ENCODE measurements at places on chromosomes 3 and 15.

- peak; percentile 63 for DNase-seq
Measured at GRCh38 chr3:187567021-187567420, 103.2 kb downstream of the SST start.

GRCh38 chr3:111070772-111071256 lies 802 bp upstream of the NECTIN3 start:
- peak; percentile 70 for DNase-seq

GRCh38 chr15:53569751-53570480 lies 189.5 kb downstream of the WDR72 start:
- no peak for DNase-seq

DNA sequence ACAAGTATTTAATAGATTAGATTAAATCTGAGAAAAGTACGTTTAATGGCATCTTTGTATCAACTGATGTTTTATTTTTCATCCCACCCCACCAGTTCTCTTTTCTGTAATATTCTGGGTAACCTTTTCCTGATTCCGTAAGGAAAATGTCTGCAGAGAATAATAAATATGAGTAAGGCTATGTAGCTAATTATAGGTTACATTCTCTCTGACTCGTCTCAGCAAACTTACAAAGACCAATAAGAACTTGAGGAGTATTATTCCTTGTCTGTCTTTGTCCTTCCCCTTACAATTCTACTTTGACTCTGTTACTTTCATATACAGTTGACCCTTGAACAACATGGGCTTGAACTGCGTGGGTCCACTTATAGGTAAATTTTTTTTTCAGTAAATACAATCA lies 12.1 kb downstream of the SNAP23 start:
- no peak for DNase-seq

DNA sequence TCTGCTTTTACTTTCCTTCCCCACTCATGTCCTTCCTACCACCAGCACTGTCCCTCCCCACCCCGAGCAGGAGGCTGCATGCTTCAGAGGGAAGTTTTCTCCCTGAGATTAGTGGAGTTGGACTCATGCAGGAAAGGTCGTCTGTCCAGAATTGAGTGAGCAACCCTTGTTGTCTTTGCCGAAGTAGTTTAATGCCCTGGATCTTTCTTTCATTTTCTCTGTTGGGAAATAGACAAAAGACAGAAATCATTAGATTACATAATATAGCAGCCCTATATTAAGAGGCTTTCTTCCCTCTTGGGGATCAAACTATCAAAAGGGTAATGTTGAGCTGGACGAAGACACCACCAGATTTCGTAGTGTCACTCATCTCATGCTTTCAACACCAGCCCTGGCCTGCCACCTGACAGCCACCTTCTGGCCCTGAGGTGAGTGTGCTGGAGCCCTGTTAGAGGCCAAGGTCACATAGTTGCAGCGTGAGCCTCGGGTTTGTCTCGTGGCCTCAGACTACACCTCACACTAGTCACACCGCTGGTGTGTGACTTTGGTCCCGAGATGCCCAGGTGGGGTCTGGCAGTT lies 231.0 kb downstream of the ITPR1 start:
- DNase-seq: no peak

GRCh38 chr15:64749999-64750657 lies 25.3 kb downstream of the RBPMS2 start:
- peak; percentile 7 for DNase-seq

DNA sequence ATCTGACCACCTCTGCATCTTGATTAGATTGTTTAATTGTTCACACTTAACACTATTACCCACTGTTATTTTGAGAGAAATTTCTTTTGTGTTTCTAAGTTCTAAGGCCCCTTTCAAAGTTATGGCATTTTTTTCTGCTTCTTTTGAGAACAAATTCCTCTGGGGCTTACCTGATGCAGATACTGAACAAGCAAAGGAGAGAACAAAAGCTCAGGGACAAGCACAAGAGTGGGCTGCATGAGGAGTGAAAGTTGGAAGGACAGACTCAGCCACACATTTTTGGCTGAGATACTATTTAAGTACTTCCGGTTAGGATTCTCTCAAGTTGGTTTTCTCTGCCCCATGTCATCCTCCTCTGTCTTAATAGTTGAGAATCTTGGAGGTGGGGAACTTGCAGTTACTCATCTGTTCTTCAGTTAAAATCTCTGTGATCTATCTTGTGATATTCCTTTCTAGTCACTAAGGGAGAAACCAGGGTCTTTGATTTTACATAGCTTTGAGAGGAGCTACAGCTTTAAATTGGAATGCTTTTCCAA lies 54.7 kb downstream of the CMTM6 start:
- DNase-seq: no peak

- peak; percentile 7 for DNase-seq
Measured at GRCh38 chr3:134796281-134797056, 1.4 kb downstream of the EPHB1 start.

GRCh38 chr15:57698243-57698642 lies 8.3 kb upstream of the POLR2M start:
- DNase-seq: no peak

GRCh38 chr3:109994853-109995252 lies 657.5 kb upstream of the DPPA4 start:
- DNase-seq: no peak

- DNase-seq: no peak
Measured at GRCh38 chr3:58323529-58324390, 8.9 kb upstream of the PXK start.

DNA sequence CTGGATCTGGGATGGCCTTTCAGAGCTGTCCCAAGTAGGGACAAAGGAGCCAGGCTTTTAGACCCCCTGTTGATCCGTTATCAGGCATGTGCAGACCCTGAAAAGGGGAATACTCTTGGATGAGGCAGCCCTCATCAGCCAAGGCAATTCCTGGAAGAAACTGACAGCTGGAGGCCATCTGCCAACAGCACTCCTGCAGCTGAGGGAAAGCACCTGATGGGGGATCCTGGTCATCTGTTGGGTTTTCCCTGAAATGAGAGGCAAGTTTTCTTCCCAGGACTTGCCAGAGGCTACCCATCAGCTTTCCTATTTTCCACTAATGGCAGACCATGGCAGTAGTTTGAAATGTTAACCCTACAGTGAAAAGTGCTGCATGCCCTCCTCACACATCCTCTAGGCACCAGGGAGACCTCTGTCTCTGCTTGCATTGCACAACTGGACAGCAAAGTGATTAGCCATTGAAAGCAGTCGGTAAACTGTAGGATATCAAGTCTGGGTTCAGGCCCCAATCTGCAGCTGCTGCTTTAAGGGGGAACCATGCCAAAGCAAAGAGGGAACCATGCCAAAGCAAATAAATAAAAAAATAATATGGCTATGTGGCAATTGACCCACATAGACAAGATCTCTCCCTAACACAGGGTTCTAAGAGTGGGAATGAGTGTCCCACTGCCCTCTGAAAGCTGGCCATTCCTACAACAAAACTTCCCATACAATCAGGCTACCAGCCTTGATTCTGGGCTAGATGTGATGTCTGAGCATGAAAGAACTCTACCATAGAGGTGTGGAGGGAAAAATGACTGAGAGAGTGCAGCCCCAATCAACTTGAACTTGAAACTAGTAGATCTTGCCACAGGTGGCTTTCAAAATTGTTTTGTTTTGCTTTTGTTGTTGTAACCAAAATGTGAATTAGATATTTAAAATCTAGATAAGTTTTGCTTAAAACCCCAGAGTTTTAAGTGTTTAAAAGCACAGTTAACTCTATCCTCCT lies 232.0 kb upstream of the STT3B start:
- no peak for DNase-seq

GRCh38 chr3:119294696-119295671 lies 801 bp downstream of the ARHGAP31 start:
- DNase-seq: peak; percentile 54

DNA sequence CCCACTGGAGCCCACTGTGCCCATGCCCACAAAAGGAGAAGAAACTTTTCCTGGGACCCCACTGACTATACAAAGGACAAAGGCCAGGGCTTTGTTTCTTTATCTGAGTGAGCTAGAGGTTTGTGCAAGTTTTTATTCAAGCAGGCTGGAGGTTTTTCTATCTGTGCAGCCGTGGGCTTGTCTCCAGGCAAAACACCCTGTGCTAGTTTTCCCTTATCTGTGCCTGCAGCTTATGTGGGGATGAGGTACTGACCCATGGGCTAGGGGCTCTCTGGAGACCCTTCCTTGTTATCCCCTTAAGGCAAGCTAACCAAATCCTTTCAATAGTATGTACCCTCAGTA lies 545.5 kb downstream of the ZPLD1 start:
- no peak for DNase-seq

- DNase-seq: no peak
Measured at GRCh38 chr3:155327430-155327829, 33.9 kb upstream of the STRIT1 start.

GRCh38 chr15:78930577-78931388 lies 14.1 kb downstream of the CTSH start:
- DNase-seq: peak; percentile 95

GRCh38 chr3:51869304-51869703 lies 6.1 kb downstream of the IQCF5 start:
- DNase-seq: no peak

DNA sequence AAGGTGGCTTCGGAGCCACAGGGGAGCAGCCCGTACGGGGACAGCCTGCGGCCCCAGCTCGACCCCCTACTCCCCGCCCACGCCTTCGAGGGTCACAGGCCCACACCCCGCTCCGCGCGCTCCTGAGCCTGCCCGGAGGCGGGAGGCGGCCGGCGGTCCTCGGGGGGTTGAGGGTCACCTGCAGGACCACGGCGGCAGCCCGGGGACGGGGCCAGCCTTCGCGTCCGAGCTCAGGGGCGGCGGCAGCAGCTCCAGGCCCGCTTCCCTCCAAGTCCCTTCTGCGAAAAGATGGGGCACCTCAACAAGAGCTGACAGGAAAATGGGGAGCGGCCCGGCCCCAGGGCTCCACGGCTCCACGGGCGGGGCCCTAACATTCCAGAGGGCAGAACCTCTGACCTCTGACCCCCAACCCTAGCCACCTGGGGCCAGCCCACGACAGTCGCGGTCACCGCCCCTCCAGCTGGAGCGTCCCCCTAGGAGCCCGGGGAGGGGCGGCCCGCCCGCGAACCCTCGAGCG lies 428 bp downstream of the LYSMD4 start:
- no peak for DNase-seq

- no peak for DNase-seq
Measured at GRCh38 chr3:24476871-24477656, 17.6 kb downstream of the THRB start.

DNA sequence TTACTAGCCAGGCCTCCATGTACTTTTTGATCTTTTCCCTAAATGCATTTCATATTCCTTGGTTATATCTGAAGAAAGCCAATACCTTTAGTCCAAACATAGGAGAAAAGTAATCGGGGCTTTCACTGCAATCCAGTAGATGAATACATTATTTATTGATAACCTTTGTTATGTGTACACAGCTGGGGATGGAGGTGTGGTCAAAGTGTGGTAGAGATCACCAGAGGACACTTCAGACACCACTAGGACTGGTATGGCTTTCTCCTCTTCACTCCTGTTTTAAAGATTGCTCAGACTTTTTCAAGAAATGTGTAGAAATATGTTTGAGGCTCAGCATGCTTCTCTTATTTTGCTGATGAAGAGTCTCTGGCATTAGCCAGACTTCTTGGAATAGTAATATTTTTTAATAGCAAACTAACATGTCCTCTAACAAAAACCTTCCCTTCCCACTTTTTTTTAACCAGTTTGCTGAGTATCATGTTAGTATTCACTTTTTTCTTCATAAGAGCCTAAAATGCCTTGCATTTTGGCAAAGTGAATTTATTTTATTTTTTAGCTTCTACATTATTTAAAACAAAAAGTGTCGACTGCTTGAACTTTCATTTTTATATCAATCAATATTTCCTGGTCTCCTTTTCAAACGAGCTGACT lies 65.6 kb upstream of the MBNL1 start:
- no peak for DNase-seq

DNA sequence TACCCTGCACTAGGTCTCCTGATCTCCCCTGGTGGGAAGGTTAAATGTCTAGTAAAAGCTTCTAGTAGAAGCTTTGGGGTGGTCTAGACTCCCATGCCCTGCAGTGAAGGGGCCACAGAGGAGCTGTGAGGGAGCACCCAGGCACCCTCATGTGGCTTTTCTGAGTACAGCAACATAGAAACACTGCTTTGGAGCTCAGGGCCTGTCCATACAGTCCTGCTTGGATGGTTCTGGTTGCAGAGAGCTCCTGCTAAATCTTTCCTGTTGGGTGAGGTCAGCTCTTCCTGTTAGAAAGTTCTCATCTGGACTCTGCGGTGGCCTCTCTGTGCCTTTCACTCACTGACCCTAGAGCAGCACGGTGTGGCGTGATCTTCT lies 47.8 kb downstream of the GPD1L start:
- DNase-seq: no peak

DNA sequence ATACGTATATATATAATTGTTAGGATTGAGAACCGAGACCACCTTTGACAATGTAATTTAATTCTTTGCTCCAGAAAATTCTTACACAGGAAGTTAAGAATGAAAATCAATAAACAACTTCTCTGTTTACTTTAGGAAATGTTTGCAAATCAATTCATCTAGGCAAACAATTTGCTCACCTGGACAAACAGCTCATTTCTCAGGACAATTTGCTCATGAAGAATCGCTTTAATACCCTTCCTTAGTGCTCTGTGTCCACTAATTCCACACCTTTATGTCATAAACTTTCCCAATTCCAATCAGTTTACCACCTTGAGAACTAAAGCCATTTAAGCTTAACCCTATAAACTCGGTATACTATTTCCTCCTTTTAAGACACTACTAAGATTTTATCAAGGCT lies 292.2 kb downstream of the BCHE start:
- no peak for DNase-seq

DNA sequence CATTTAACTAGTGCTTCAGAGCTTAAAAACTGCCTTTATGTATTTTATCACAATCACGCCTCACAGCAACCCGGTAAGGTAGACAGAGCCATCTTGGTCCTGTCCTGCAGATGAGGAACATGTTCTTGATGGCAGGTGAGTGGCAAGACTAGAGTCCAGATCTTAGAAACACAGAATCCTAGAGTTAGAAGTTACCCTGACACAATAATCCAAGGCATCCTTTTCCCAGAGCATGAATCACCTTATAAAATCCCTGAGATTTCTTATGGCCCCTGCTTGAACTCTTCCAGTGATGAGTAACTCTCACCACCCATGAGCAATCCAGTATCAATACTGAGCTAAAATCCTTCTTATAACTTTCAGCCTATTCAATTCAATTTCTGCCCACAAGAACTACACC lies 16.9 kb downstream of the POPDC2 start:
- peak; percentile 83 for DNase-seq

DNA sequence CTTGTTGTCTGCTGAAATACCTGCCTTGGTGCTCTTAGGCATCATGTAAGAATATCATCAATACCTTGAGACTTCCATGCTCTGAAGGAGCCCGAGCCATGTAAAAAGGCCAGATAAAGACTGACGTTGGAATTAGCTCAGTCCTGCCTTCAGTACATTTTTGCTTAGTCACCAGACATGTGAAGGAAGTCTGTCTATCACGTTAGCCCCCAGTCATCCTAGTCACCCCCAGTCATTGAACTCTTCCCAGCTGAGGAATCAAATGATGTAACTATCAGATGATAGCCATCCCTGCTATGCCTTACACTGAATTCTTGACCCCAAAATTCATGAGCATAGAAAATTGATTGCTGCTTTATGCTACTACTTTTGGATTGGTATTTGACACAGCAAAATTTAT lies 351.2 kb upstream of the SGO1 start:
- DNase-seq: peak; percentile 14

GRCh38 chr15:68354268-68354667 lies 76.7 kb downstream of the FEM1B start:
- DNase-seq: no peak

- no peak for DNase-seq
Measured at GRCh38 chr15:85361323-85361722, 19.1 kb upstream of the AKAP13 start.
